ENCODE measurements at places on chromosomes 12 and 14.

DNA sequence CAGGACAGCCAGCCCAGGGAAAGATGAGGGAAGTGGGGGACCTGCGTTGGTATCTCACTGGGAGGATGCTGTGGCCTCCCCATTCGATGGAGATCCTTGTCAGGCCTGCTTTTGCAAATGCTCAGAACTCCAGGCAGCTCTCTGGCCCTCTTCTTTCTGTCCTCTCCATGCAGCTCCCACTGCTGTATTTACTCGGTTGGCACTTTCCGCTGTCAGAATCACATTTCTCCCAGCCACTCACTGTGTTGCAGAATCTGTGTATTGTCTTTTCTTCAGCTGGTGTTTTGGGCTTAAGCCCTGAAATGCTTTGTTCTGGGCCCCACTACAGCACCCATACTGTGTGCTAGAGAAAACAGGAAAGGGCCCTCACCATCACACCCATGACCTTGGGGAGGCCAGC, 401.1 kb downstream of the RGS6 start:
- no peak for DNase-seq

DNA sequence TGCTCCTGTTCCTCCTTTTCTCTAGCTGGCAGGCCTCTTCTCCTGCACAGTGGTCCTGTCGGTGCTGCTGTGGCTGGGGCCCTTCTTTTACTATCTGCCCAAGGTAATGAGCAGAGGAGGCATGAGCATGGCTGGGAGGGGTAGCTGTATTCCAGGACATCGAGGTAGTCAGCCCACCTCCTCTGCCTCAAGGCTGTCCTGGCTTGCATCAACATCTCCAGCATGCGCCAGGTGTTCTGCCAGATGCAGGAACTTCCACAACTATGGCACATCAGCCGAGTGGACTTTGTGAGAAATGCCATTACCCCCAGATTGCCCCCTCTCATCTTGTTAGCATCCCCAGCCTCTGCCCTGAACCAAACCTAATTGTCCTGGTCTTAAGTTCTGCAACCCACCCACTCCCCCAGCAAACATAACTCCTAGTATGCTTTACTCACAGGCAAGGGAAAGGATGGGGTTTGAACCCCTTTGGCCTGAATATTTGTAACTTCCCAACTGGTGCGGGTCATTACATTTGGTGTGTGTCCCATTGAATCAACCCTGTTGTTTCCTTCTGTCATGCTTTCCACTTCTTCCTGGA, 9.1 kb downstream of the B4GALNT1 start:
- DNase-seq, result no peak

GRCh38 chr14:71247106-71247505, 339.8 kb downstream of the PCNX1 start:
- no peak for DNase-seq

GRCh38 chr12:8813572-8814357, 8.7 kb upstream of the A2ML1 start:
- no peak for DNase-seq

Data from tibial nerve (tissue), 4 donors.